Hair follicle dermal papilla cell (primary cell): ENCODE measurements at places on chromosomes 2 and 18. TPM values are rescaled to one million over a fixed set of nuclear protein-coding genes. Genes with fewer than 3 reads are reported as not detected.

Gene PPIG
- total RNA-seq: 22.7 and 24.5 TPM in 2 replicates

Gene GBX2
- not detected in 2 replicates for total RNA-seq

Gene ANKRD30BL
- not detected in 2 replicates for total RNA-seq

Gene TUBA3D
- not detected in 2 replicates for total RNA-seq

Gene ABCG5
- total RNA-seq: not detected in 2 replicates

Gene COL3A1
- 2,590 and 3,798 TPM in 2 replicates for total RNA-seq

Gene GCG
- not detected in 2 replicates for total RNA-seq

Gene THUMPD2
- total RNA-seq: 7.0 and 8.1 TPM in 2 replicates

Gene TMEM37
- total RNA-seq: 0.32 TPM in 1 of 2 replicates, not detected in the other

Gene SRBD1
- total RNA-seq: 18.8 and 33.4 TPM in 2 replicates

Gene TPO
- total RNA-seq: not detected in 2 replicates

Gene CCDC138
- total RNA-seq: 2.6 and 4.1 TPM in 2 replicates

Gene IL1A
- 0.49 TPM in 1 of 2 replicates, not detected in the other for total RNA-seq

Gene FSHR
- not detected in 2 replicates for total RNA-seq

Gene VWC2L
- under 0.01 TPM in 1 of 2 replicates, not detected in the other for total RNA-seq

Gene CEBPZOS
- total RNA-seq: 14.0 and 15.7 TPM in 2 replicates

Gene NETO1
- total RNA-seq: not detected in 2 replicates

Gene RAB17
- not detected in 2 replicates for total RNA-seq

Gene RNF125
- 0.16 and 0.24 TPM in 2 replicates for total RNA-seq

Gene RAPGEF4
- total RNA-seq: 0.61 and 2.8 TPM in 2 replicates

Gene PLB1
- total RNA-seq: 1.8 and 2.6 TPM in 2 replicates

Gene PDE1A
- total RNA-seq: 3.2 and 5.0 TPM in 2 replicates

Gene SNTG2
- not detected in 2 replicates for total RNA-seq

Gene TEKT4
- total RNA-seq: not detected in 2 replicates

Gene HAAO
- 5.7 and 7.0 TPM in 2 replicates for total RNA-seq

Gene TUBB8B
- total RNA-seq: not detected in 2 replicates

Gene OR6B2
- total RNA-seq: not detected in 2 replicates

Gene CNDP1
- not detected in 2 replicates for total RNA-seq
